ENCODE measurements at places on chromosomes 1 and 21. TPM values are rescaled to one million over a fixed set of nuclear protein-coding genes. Genes with fewer than 3 reads are reported as not detected.

DNA sequence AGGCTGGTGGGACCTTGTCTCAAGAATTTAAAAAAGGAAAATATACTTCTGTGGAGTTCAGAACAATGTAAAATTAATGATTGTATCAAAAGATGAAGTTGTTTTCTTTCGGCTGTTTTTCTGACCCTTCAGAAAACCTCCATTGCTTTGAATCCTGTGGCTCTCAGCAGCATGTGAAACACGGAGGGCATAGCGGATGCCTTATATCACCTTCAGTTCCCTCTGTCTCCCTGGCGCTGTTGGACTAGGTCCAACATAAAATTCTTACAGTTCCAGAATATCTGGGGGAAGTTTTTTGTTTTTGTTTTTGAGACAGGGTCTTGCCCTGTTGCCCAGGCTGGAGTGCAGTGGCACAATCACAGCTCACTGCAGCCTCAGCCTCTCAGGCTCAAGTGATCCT is 7.4 kb downstream of the ZBTB8A start:
- H3K4me1 ChIP-seq: no peaks in the 10 kb centered on the region
- H3K4me3 ChIP-seq: no peak overlapping the region
- H3K36me3 ChIP-seq: no peaks in the 10 kb centered on the region
- peaks cover 28% of the 10 kb centered on the region for H3K27me3 ChIP-seq
- no peak overlapping the region for H3K27ac ChIP-seq

- no peak for DNase-seq
- H3K27me3 ChIP-seq: peaks cover 17% of the 10 kb centered on the region
- no peaks in the 10 kb centered on the region for H3K36me3 ChIP-seq
- H3K27ac ChIP-seq: no peak overlapping the region
- no peak overlapping the region for H3K4me3 ChIP-seq
- peaks cover 1% of the 10 kb centered on the region for H3K4me1 ChIP-seq
These were observed 60.3 kb upstream of the RCOR3 start for GRCh38 chr1:211198880-211199279.

DNA sequence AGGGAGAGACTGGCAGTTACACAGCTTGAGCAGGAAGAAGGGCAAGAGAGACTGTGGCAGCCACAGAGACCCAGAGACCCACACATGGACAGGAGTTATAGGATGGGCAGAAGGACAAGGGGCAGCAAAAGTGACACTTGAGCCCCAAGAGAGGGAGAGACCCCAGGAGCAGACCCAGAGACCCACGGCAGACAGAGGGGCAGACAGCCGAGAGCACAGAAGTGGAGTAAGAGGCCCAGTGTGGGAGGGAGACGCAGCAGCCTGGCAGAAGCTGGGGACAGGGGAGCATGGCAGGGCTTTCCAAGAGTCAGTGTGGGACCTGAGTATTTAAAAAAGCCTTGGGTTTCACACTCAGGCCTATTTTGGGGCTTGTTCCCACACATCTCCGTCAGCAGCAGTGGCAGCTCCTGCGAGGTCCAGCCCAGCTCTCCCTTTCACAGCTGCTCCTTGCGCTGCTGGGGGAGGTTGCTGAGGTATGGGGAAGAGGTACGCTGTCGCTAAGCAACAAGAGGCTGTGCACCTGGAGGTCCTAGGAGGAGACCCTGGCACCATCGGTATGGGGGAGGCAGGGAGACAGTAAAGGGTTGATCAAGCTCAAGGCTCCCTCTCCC is 9.0 kb upstream of the MEF2D start:
- peaks cover 2% of the 10 kb centered on the region for H3K36me3 ChIP-seq
- no peak for DNase-seq
- no peak overlapping the region for H3K4me3 ChIP-seq

DNA sequence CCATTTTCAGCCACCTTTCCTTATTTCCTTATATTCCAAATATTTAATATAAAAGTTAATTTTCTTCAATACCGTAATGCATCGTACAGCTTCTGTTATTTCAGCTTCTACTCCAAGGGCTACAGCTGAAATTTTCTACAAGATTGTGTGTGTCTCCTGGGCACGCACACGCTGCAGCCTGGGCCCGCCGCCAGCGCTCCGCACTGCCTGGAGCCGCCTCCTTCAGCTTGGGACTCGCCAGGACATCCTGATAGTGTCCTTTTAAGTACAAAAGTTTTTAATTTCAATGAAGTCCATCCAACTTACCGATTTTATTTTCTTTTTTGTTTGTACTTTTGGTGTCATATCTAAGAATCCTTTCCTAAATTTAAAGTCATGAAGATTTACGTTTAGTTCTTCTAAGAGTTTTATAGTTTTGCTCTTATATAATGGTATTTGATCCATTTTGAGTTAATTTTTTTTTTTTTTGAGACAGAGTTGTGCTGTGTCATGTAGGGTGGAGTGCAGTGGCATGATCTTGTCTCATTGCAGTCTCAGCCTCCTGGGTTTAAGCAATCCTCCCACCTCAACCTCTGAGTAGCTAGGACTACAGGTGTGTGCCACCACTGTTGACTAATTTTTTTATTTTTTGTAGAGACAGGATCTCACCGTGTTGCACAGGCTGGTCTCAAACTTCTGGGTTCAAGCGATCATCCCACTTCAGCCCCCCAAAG is 82.8 kb downstream of the AXDND1 start:
- no peaks in the 10 kb centered on the region for H3K4me1 ChIP-seq
- no peak for DNase-seq
- H3K27me3 ChIP-seq: peaks cover 11% of the 10 kb centered on the region
- H3K4me3 ChIP-seq: no peak overlapping the region
- H3K27ac ChIP-seq: no peak overlapping the region

DNA sequence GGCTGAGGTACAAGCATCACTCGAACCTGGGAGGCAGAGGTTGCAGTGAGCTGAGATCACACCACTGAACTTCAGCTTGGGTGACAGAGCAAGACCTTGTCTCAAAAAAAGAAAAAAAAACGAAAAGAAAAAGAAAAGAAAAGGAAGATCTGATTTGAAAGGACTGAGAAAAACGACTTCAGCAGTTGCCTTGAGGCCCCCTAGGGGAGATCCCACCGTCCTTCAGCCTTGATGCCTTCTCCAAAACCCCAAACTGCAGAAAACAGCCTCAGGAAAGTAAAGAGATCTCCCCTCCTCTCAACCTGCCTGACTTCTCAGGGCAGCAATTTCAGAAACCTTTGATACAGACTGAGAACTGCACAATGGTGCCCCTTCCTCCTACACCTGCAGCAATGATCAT is 50.9 kb upstream of the BCAR3 start:
- no peak for DNase-seq
- no peaks in the 10 kb centered on the region for H3K4me1 ChIP-seq
- H3K27me3 ChIP-seq: no peaks in the 10 kb centered on the region
- H3K27ac ChIP-seq: no peak overlapping the region
- H3K36me3 ChIP-seq: no peaks in the 10 kb centered on the region

DNA sequence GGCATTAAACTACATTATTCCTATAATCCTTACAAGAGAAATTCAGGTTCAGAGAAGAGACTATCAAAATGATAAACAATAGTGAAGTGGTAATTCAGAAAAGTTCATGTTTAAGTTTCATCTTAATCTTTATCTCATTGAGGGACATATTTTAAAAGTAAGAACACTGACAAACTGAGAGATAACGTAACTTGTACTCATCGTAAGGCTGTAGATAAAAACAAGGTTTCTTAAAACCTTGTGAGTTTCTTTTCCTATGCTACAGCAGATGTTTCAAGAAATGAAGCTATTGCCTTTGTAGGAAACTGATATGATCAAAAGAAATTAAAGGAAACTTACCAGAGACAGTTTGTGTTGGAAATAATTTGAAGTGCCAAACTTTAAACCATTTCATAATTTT is 65.0 kb downstream of the RERE start:
- no peak for DNase-seq
- H3K4me3 ChIP-seq: no peak overlapping the region
- H3K4me1 ChIP-seq: peaks cover 6% of the 10 kb centered on the region

Gene NIT1
- 36.4 TPM for total RNA-seq

Gene OR10X1
- total RNA-seq: not detected
